ENCODE measurements at places on chromosomes 2 and 18.

- DNase-seq: no peak
Measured at GRCh38 chr2:44679584-44679983, 261.9 kb upstream of the SIX3 start.

DNA sequence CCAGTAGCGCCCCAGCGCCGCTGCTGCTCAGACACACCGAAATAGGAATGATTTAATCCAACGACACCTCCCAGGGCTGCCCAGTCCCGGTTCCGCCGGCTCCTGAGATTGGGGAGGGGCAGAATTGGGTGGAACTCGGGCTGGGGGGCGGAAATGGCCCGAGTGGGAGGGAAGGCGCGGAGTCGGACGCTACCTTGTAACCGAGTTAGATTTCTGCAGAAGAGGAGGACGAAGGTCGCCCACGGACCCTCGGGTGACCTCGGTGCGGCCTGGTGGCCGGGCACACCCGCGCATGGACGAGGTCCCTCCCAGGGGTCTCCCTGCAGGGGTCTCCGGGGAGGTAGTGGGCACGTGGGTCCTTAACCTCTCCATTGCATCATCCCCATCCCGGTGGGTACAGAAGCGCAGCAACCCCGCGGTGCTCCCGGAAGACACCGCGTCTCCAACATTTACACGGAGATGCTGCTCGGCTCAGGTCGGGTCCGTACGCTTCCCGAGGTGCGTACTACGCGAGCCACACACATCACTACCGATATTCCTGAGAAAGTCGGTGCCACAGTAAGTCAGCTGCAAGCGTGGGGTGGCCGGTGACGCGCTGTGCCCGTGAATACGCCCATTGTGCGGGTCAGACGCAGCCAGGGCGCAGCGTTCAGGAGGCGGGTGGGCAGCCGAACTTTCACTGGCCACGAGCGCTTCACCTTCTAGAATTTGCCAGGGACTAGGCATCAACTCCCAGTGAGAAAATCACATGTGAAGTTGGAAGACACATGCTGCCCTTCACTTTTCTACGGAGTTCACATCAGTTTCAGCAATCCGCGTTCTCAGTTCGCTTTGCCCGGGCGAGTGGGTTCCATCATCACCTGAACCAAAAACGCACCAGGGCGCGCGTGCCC, 3.0 kb downstream of the ZNF516 start:
- no peak for DNase-seq

DNA sequence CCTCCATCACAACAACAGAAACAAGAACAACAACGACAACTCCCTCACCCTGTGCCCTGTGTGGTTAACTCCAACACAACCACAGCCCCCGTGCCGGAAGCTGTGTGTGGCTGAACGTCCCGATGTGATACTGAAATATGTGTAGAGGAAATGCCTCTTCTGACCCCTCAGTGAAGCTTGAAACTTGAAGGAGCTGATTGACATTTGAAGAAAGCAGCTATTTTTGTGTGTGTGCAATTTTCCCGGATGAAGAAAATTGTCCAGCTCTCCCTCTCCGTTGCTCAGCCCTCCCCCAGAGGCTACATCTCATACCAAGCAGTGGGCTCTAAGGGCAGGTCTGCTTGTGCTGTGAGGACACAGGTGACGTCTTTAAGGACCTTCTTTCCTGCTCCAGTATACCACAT, 173.8 kb downstream of the ICOS start:
- no peak for DNase-seq

DNA sequence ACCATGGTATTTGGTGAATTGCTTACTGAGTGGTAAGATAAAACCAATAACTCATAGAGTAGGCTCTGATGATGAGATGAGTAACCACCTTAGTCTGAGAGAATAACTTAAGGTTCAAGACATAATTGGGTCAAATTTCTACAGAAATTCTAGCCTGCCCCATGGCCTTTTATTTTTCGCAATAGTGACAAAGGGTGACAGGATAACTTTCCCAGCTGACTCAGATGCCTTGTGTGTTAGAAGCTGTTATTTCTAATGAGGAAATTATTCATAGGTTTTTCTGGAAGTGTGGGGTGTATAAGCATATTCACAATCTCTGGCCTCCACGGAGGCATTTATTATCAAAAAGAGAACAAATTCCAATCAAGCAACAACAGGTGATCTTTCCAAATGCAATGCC, 159.0 kb downstream of the NUP35 start:
- no peak for DNase-seq

DNA sequence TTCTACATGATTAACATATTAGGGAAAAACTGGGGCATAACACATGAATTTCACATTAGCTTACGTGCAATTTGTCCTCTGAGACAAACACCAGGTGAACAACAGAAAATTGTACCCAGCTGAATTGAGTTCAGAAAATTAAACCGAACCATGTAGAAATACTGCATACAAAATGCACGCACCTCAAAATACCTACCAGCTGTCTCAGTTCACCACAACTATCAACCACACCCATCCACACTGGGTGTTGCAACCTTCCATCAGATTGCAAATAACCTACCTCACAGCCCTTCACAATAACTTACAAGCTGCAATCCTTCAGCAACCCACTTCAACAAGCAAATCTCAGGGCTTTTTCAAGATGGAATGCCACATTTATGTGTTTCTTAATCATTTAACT, 55.9 kb downstream of the UNC50 start:
- DNase-seq: no peak

GRCh38 chr18:11857177-11857887, 6.1 kb downstream of the CHMP1B start:
- peak; percentile 33 for DNase-seq

- DNase-seq: no peak
Measured at GRCh38 chr2:120892967-120893667, 157.4 kb downstream of the GLI2 start.

- DNase-seq: no peak
Measured at GRCh38 chr18:75071484-75071785, 137.5 kb downstream of the PTGR3 start.

DNA sequence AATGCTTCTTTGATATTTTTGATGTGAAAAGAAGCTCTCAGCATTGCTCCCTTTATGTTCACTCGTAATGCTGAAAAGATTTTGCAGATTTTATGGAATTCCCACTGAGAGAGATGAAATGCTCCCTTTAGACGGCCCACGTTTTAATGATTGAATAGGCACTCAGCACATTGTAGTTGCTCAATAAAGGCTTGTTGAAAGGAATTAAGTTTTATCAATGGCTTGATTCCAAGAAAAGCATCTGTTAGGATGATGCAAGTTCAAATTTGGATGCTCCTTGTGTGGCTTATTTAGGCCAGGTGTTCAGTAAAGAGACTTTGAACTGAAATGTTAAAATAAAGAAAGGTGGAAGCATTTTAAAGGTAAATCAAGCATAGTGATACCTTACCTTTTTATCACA, 725.1 kb downstream of the EPHA4 start:
- DNase-seq: no peak

DNA sequence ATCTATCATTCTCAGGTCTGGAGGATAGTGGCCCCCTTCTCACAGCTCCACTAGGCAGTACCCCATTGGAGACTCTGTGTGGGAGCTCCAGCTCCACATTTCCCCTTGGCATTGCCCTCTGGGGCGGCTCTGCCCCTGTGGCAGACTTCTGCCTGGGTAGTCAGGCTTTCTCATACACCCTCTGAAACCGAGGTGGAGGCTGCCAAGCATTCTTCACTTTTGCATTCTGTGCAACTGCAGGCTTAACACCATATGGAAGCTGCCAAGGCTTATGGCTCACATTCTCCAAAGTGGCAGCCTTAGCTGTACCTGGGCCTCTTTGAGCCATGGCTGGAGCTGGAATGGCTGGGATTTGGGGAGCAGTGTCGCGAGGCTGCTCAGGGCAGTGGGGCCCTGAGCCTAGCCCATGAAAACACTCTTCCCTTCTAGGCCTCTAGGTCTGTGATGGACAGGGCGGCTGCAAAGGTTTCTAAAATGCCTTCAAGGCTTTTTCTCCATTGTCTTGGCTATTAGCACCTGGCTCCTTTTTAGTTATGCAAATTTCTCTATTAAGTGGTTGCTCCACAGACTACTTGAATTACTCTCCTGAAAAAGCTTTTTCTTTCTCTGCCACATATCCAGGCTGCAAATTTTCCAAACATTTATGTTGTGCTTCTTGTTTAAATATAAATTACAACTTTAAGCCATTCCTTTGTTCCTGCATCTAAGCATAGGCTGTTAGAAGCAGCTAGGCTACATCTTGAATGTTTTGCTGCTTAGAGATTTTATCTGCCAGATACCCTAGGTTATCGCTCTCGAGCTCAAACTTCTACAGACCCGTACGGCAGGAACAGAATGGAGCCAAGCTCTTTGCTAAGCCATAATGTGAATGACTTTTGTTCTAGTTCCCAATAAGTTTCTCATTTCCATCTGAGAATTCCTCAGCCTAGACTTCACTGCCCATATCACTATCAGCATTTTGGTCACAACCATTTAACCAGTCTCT, 206.5 kb downstream of the CPS1 start:
- DNase-seq: no peak

DNA sequence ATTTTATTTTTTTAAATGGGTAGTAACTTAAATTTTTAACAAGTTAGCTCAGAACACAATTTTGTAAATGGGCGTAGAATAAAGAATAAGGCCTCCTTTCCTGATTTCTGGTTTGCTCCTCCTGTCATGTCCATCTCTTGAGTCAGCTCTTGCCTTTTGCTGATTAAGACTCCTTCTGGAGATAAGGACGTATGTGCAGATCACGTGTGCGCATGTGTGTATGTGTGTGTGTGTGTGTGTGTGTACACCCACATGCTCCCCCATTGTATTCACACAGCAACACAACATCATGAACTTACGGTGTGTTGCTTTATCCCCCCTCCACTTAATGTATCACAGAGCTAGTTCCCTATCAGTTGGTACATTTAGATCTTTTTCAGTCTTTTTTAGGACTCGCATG, 182.9 kb downstream of the PRKCE start:
- no peak for DNase-seq

- DNase-seq: no peak
Measured at GRCh38 chr18:26317398-26317797, 91.2 kb downstream of the TAF4B start.

- DNase-seq: no peak
Measured at GRCh38 chr2:173997269-173997668, 32.1 kb upstream of the SP3 start.

- no peak for DNase-seq
Measured at GRCh38 chr2:222268311-222268990, 30.3 kb downstream of the PAX3 start.

- no peak for DNase-seq
Measured at GRCh38 chr2:174633623-174633930, 36.0 kb upstream of the WIPF1 start.

DNA sequence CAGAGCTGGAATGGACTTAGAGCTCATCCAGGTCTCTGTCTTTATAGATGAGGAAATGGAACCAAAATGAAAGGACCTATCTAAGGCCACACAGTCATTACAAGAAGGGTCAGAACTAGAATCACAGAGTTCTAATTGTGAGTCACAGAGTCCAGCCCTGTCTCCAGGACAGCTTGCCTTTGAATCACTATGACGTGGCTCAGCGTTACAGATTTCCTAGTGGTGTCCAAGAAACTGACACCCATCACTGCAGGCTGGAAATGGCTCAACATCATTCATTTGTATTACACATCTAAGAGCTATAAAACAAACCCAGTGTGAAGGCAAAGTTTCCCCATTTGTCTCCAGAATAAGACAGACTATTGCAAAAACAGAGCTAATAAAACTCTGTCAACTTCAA, 164.3 kb upstream of the SIX2 start:
- peak; percentile 46 for DNase-seq

DNA sequence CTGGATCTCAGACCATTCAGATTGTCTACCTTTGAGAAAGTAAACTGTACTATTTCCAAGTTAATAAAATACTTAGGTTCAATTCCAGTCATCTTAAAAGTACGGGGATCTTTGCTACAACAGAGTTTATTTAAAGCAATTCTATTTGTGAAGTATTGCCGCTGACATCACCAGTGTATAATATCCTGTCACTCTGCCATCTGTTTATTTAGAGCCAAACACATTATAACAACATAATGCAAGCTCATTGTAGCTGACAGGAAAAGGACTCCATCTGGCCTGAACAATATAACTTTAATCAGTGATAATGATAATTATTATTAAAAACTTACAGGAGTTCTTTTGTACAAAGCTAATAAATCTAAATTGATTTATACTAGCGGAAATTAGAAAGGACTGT, 786.8 kb downstream of the ERBB4 start:
- no peak for DNase-seq

- no peak for DNase-seq
Measured at GRCh38 chr2:205865056-205865455, 182.8 kb downstream of the NRP2 start.

DNA sequence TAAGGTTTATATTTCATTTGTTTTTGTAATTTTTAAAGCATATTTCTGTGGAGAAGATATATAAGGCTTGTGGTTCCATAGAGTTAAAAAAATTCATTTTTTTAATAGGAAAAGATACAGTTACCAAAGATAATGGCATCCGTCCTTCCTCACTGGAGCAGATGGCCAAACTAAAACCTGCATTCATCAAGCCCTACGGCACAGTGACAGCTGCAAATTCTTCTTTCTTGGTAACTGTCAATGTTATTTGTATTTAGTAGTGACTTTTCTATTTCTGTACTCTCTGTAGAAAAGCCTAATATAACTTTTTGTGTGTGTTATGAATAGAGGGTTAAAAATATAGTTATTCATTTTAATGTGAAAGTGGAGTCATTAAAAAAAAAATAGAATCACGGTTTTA, 35.1 kb downstream of the HADHB start:
- DNase-seq: no peak

- DNase-seq: no peak
Measured at GRCh38 chr2:70941701-70942100, 6.0 kb downstream of the ATP6V1B1 start.

GRCh38 chr2:132374961-132375360, 41.6 kb upstream of the GPR39 start:
- no peak for DNase-seq

GRCh38 chr18:5630057-5630899, 86.5 kb upstream of the EPB41L3 start:
- DNase-seq: peak; percentile 79

DNA sequence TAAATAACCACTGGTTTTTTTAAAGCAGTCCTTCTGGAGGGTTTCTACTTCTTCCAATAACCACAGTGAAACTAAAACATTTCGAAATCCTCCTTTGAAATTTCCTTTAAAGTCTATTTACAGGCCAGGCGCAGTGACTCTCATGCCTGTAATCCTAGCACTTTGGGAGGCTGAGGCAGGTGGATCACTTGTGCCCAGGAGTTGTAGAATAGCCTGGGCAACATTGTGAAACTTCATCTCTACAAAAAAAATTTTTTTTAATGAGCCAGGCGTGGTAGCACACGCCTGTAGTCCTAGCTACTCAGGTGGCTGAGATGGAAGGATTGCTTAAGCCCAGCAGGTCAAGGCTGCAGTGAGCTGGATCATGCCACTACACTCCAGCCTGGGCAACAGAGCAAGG, 15.2 kb downstream of the KIDINS220 start:
- DNase-seq: no peak

DNA sequence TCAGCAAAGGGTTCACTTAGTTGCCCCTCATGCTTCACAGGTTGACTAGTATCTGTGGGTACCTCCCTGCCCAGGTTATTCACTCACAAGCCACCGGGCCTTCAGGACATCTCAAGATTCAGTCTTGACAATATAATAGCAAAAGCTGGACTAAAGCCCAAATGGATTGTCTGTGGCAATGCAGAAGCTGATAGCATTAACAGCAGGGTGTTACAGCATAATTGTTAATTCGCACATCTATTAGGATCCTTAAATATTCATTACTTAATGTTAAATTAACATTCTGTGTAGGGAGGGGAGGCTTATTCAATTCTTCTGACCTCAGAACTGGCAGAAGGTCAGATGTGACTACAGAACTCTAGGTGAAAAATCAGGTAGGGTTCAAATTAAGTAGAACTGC, 20.2 kb upstream of the GTF2A1L start:
- no peak for DNase-seq

GRCh38 chr2:10438688-10439087, 9.4 kb downstream of the ODC1 start:
- DNase-seq: no peak

Data from HEK293T (cell line).